ENCODE measurements at places on chromosomes 7 and 10.

DNA sequence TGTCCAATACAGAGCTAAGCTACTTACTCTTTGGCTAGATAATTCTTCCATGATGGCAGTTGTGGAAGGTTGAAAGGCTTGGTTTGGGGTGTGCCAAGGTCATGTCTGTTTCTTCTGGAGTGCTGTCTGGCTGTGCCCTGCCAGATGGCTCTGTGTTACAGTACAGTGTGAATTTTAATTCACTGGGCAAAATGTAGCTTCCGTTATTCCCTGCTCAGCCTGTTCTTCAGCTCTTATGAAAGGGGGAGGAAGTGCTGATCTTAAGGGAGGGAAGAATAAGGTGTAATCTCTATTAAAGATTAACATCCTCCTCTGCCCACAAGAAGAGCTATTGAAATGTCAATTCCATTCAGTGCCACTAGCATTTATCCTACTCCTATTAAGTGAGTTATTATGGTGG is 52.2 kb downstream of the SND1 start:
- DNase-seq = no peak

- no peak for DNase-seq
These were observed 101.0 kb downstream of the HERPUD2 start for GRCh38 chr7:35593899-35594298.

GRCh38 chr7:138282997-138283396 is 177.1 kb upstream of the TRIM24 start:
- DNase-seq = no peak

DNA sequence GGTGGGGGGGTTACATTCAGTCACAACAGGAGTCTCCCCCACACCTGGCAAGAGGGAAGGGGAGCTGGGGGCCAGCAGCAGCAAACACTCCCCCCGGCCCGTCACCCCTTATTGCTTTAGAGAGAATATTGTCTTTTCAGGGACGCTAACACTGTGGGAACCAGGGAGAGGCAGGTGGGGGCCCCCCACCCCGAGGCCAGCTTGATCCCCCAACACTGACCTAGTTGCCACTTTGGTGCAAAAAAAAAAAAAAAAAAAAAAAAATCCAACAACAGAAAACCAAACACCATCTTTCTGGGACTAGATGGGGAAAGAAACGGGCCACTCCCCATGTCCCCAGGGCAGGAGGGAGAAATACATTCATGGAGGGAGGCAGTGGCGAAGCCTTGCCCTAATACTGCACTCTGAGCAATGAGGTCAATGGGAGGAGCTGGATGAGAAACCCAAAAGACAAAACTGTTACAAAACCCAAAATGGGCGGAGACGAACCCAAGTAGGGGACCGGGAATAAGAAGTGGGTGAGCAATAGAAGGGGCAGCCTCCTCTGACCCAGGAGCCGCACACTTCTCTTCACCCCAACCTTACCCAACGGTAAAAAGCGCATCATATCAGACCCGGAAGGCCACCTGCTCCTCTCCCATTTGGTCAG is 6.5 kb downstream of the GNB2 start:
- DNase-seq = peak; percentile 38

GRCh38 chr7:115578576-115578975 is 452.0 kb downstream of the TFEC start:
- DNase-seq = no peak

DNA sequence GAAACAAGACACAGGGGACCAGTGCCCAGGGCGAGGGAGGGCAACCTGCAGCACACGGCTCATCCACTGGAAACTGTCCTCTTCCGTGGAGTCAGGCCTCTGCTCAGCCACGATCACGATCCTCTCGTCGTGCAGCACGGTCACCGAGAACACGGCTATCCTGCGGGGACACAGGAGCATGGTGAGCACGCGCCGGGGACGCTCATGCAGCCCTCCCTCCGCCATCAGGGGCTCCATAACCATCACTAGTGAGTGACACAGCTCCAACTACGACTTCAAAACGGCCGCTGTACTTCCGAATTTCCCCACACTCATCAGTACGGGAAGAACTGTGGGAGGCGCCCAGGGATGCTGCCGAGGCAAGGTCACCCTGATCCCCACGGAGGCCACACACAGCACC is 227.9 kb downstream of the ZMYND11 start:
- DNase-seq = no peak

DNA sequence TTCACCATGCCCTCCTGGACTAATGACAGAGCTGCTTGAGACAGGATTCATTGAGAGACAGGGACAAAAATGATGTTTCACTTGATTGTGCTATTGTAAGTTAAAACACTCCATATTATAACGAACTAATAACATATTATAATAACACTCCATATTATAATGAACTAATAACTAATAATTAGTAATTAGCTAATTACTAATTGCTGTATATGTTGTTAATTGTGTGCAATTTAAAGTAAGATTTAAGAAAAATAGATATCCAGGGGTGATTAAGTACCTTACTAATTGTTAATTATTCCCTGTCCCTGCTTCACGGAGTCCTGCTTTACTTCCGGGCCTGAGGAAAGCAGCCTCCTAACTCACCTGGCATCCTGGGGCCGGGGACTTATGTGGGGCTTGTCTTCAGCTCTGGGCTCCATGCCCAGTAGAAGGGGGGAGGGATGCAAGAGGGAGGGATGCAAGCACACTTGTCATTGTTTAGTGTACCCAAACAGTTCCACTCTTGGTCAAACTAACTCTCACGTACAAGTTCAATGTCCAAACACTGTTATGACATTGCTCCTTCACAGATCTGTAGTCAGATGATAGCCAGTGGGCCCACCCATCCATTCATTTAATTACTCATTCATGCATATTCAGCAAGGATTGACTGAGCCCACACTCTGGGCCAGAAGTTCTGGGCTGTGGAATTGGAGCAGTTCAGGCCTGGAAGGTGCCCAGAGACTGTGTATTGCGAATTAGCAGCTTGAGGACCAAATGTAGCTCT is 53.8 kb downstream of the COL13A1 start:
- DNase-seq = no peak

DNA sequence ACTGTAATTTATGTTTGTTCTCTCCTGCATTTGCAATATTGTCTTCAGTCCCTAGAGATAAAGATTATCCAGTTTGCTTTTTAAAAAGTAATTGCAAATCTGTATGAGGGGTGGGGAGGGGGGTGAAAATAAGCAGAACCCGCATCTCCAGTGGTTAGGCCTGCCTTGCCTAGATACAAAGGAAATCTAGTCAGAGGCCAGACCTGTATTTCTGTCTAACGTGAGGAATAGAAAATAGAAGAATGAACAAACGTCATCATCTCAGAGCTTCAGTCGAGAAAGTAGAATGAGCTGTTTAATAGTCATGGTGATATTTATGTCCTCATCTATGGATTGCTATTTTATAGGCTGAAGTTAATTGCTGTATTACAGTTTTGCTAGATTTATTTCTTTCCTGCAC is 284.2 kb downstream of the BICC1 start:
- no peak for DNase-seq

- peak; percentile 77 for DNase-seq
These were observed 46.4 kb upstream of the KMT2E start for GRCh38 chr7:104967595-104967994.

- DNase-seq = no peak
These were observed 62.4 kb downstream of the MICU1 start for GRCh38 chr10:72563327-72563932.

DNA sequence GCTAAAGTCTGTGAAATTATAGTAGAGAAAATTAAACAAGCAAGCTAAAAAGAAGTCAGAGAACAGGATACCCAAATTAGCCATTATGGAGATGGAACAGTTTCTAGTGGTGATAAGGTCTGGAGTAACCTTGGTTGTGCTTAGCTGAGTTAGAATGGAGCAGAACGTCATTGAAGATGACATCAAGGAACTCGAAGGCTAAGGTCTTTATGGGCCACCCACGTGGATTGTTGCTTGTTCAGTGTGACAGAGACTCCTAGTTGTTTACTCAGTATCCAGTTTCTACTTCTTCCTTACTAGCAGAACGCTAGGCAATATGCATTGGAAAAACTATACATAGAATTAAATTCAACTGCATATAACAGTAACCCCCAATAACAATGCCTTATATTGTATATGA is 39.7 kb downstream of the AHCYL2 start:
- DNase-seq = no peak

- DNase-seq = no peak
These were observed 32.0 kb downstream of the TSPAN14 start for GRCh38 chr10:80485946-80486764.

GRCh38 chr10:19946791-19947190 is 130.6 kb downstream of the PLXDC2 start:
- DNase-seq = no peak

- DNase-seq = no peak
These were observed 3.7 kb downstream of the ADAM8 start for GRCh38 chr10:133272964-133273420.

- DNase-seq = no peak
These were observed 14.6 kb upstream of the CYP3A5 start for GRCh38 chr7:99694201-99694911.

GRCh38 chr10:11207560-11207844 is 189.8 kb downstream of the CELF2 start:
- no peak for DNase-seq

DNA sequence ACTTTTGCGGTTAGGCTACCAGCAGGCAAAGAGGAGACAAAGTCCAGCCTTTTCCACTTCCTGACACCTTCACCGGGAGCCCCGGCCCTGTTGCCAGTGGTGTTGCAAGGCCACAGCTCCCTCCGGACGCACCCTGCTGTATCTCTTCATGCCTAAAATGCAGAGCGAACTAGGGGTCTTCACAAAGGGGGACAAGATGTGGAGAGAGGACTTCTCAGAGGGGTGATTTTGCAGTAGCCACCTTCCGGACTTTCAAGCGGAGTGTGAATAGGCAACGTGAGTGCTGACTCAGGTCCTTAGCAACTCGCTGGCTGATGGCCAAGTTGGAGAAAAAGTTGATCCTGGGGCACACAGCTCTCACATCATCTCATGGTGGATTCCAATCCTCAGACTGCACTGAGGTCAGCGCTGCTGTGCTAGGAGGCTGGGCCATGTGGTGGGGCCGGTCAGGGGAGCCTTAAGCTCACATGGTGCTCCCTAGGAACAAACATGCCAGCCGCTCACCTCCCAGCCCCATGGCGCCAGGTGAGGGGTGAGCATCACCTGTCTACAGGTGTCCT is 166.3 kb downstream of the LCOR start:
- peak; percentile 28 for DNase-seq

DNA sequence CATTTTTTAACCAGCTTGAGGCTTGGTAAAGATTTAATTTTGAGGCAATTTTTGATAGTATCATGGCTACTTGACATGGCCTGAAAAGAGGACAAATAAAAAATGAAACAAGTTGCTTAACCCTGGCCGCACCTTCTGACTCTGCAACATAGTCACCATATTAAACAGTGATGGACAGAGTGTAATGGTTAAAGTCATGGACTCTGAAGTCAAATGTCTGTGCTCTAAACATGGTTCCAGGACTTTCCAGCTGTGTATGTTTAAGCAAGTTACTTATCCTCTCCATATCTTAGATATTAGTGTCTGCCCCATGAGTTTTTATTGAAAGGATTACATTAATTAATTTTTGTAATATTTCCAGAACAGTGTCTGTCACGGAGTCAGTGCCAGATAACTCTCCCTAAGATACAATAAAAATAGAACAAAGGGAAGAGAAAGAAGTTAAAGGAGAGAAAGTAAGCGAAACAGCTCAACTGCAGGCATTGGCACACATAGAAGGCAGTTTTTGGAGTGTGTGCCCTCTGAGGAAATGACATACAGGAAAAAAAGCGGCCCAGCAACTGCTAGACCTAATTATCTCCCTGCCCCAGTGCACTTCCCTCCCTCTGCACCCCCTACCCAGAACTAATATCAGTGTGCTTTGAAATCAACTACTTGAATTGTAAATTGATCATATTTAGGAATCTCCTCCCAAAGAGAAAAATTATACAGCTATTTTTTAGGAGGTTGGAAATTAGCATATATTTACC is 65.3 kb downstream of the MACC1 start:
- DNase-seq = no peak

DNA sequence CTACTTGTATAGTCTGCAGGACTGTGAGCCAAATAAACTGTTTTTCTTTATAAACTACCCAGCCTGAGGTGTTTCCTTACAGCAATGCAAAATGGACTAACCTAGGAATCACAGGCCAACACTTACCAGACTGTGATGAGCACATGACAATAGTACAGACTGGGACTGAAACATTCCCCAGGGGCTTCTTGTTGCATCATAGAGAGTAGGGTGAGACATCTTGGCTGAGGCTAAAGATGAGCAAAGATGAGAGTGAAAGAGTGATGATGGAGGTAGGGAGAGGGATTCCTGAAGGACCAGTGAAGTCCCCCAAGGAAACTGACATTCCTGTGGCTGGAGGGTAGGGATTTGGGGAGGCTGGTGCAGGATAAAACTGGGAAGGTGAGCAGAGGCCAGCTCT is 194.4 kb downstream of the TPST1 start:
- DNase-seq = peak; percentile 50

GRCh38 chr10:77967611-77968022 is 41.1 kb upstream of the DLG5 start:
- DNase-seq = no peak

DNA sequence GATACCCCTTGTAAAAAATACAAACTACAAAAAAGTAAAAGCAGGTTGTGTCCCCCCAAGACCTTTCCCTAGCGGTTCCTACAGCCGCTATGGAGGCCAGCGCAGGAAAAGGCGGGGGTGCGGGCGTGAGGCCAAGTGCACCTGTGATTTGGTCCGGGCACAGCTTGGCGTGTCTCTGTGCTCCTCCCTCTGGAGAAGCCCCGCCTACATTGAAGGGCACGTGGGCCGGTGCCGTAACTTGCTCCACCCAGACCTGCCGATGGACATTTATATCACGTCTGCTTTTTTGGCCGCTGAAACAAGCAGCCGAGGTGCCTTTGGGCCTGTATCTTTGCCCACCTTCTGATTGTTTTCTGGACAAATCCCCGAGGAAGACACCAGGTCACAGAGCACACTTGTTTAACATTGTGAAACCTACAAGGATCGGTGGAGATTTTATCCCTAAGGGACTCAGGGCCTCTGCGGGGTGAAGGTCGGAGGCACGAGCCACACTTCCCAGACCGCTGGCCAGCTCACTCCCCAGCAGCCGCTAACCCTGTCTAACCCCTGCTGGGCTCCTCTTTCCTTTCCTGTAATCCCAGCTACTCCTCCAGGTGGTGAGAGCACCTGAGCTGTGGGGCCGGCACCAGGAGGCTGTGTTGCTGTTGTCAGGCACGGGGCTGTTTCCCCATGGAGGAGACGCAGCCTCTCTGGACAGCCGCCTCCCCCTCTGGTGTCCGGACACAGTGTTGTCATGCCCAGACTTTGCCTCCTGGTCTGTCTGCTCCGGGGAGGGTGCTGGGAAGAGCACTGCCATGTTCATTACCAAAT is 18.8 kb upstream of the INPP5A start:
- DNase-seq = no peak

- peak; percentile 14 for DNase-seq
These were observed at the start of gene TMEM229A for GRCh38 chr7:124032369-124033094. TMEM229A (minus strand) TSS chr7:124033067; CDS start chr7:124033003, 64 bp downstream.

GRCh38 chr7:151330661-151331060 is 11.0 kb upstream of the NUB1 start:
- DNase-seq = no peak

Measured in AG10803 (cell line).